ENCODE measurements at places on chromosomes 2 and 18. TPM values are rescaled to one million over a fixed set of nuclear protein-coding genes. Genes with fewer than 3 reads are reported as not detected.
A peak's percentile ranks its signal among the peaks of the same experiment; 100 is the strongest.

DNA sequence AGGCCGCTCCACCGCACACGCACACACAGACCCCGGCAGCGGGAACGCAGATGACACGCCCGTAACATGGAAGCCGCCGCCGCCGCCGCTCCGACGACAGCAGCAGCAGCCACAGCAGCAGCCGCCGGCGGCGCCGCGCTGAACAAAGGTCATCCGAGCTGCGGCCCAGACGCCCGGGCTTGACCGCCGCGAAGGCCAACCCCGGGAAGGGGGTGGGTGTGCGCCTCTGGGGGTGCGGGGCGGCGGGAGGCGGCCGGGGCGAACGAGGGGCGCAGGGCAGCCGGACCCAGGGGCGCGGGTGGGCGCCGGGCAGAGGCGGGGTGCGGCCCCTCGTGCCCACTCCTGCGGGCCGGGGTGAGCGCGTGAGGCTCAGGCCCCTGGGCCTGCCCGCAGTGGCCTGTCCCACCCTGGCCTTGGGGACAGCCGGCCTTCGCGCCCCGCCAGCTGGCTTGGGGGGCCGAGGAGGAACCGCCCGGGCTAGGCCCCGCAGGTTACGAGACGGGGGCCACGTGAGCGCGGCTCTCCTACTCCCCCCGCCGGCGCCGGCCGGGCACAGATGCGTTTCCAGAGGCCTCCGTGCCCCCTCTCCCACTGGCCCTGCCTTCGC, 1.0 kb upstream of the ZNF532 start:
- H3K4me1 ChIP-seq = peaks cover 8% of the 10 kb centered on the region
- H3K27ac ChIP-seq = no peak overlapping the region
- peaks cover 64% of the 10 kb centered on the region for H3K27me3 ChIP-seq
- H3K4me3 ChIP-seq = peak overlapping the region; percentile 38

DNA sequence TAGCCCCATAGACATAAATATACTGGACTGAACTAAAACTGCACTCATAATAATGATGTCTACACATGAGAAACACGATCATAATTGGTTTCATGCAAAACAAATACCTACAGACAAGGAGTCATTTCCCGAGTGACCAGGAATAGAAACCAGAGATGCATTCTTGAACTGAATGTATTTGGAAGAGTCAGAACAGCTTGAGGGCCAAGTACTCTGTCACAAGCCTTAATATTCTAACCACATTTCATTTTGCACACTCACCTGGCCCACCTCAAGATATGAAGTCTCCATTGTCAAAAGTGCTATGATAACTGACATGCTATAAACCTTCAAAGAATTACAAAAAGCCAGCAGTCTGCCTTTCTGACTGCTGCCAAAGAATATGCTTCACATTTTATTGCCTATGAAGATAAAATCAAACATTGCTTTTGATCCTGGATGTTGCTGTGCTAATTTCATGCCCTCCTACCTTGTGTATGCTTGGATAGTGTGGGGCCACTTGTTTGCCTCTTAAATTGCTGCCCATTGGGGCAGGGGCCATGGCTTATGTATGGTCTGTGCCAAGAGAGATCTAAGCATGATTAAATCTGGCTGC, 18.9 kb upstream of the ASAP2 start:
- DNase-seq = no peak
- H3K27me3 ChIP-seq = peaks cover 6% of the 10 kb centered on the region
- H3K36me3 ChIP-seq = no peaks in the 10 kb centered on the region
- no peaks in the 10 kb centered on the region for H3K4me1 ChIP-seq
- no peak overlapping the region for H3K4me3 ChIP-seq

GRCh38 chr18:75923169-75923568, 495.7 kb upstream of the SMIM21 start:
- no peak overlapping the region for H3K27ac ChIP-seq
- H3K4me3 ChIP-seq = no peak overlapping the region
- H3K4me1 ChIP-seq = no peaks in the 10 kb centered on the region
- H3K27me3 ChIP-seq = no peaks in the 10 kb centered on the region

GRCh38 chr2:38433607-38433975, 56.5 kb upstream of the ATL2 start:
- H3K27me3 ChIP-seq = no peaks in the 10 kb centered on the region
- H3K27ac ChIP-seq = no peak overlapping the region
- no peak overlapping the region for H3K4me3 ChIP-seq
- no peak for DNase-seq
- peaks cover 3% of the 10 kb centered on the region for H3K4me1 ChIP-seq

DNA sequence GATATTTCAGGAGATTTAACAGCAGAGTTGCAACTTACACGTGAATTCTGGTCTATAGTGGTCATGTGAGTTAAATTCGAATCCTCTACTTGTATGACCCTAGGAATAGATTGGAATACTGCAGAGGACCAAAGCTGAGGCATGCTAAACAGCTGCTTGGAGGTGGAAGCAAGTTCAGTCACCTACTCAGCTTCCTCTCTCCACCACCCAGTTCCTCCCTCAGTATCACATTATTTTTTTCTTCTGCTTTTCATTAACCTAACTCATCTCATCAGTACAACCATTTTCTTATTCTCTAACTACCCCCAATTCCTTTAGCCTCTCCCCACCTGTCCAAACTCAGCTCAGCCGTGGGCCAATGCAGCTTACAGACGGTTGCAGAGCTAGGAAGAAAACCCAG, 385.5 kb downstream of the SETBP1 start:
- no peaks in the 10 kb centered on the region for H3K27me3 ChIP-seq
- no peak for DNase-seq
- H3K36me3 ChIP-seq = no peaks in the 10 kb centered on the region
- H3K4me1 ChIP-seq = peaks cover 4% of the 10 kb centered on the region
- no peak overlapping the region for H3K4me3 ChIP-seq

- H3K4me1 ChIP-seq = peaks cover 37% of the 10 kb centered on the region
- no peak overlapping the region for H3K4me3 ChIP-seq
- no peaks in the 10 kb centered on the region for H3K27me3 ChIP-seq
- no peak for DNase-seq
- H3K36me3 ChIP-seq = peaks cover 30% of the 10 kb centered on the region
These were observed 815 bp downstream of the CEBPZ start for GRCh38 chr2:37230581-37230980.

- H3K36me3 ChIP-seq = no peaks in the 10 kb centered on the region
- DNase-seq = no peak
- H3K27me3 ChIP-seq = no peaks in the 10 kb centered on the region
These were observed 893.0 kb upstream of the CHAC2 start for GRCh38 chr2:52874466-52875106.

- H3K27ac ChIP-seq = no peak overlapping the region
- H3K36me3 ChIP-seq = no peaks in the 10 kb centered on the region
- no peaks in the 10 kb centered on the region for H3K4me1 ChIP-seq
- no peak overlapping the region for H3K4me3 ChIP-seq
- H3K27me3 ChIP-seq = no peaks in the 10 kb centered on the region
These were observed 629.6 kb upstream of the VRK2 start for GRCh38 chr2:57417007-57417406.

GRCh38 chr2:196959734-196960338, 33.3 kb upstream of the PGAP1 start:
- H3K4me3 ChIP-seq = no peak overlapping the region
- no peaks in the 10 kb centered on the region for H3K27me3 ChIP-seq
- no peaks in the 10 kb centered on the region for H3K36me3 ChIP-seq
- H3K27ac ChIP-seq = no peak overlapping the region

GRCh38 chr2:174122185-174122584, 126.1 kb downstream of the OLA1 start:
- H3K4me1 ChIP-seq = peaks cover 4% of the 10 kb centered on the region
- H3K27me3 ChIP-seq = no peaks in the 10 kb centered on the region
- no peak overlapping the region for H3K4me3 ChIP-seq

SH3RF3 gene
- total RNA-seq = 1.9 TPM

CCDC195 gene
- total RNA-seq = not detected

POTEC gene
- not detected for total RNA-seq

NT5DC4 gene
- not detected for total RNA-seq

DLGAP1 gene
- not detected for total RNA-seq

TLX2 gene
- 0.16 TPM for total RNA-seq

IMPA2 gene
- 17.7 TPM for total RNA-seq

Data from activated CD8-positive, alpha-beta T cell treated with anti-CD3 and anti-CD28 coated beads for 36 hours (primary cell).